Glomerular endothelial cell (primary cell): ENCODE measurements at places on chromosomes 4 and X. TPM values are rescaled to one million over a fixed set of nuclear protein-coding genes. Genes with fewer than 3 reads are reported as not detected.

CD38 gene
- total RNA-seq: 1.6 and 3.2 TPM in 2 replicates

BEX1 gene
- 0.68 and 1.6 TPM in 2 replicates for total RNA-seq

BST1 gene
- total RNA-seq: 43.2 and 88.9 TPM in 2 replicates

EVC2 gene
- 11.0 and 11.7 TPM in 2 replicates for total RNA-seq

GRCh38 chr4:99117876-99118693, 26.0 kb downstream of the ADH4 start:
- DNase-seq: no peak

SPANXA2 gene
- total RNA-seq: not detected in 2 replicates

DNA sequence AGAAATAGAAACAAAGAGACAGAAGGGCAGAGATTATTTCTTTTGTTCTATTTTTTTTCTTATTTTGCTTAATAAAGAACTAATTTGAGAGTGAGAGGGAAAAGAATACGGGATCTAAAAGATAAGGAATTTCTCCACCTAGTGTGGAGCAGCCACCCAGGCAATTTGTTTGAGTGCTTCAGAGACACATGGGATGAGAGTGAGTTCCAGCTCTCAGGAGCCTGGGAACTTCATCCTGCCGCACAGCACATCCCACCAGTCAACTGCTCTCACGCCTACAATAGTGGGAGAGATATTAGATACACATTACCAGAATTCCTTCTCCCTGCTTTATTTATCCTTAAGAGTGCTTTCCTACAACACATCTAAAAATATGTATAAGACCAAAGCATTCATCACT, 946.4 kb downstream of the PDHA2 start:
- no peak for DNase-seq

- no peak for DNase-seq
Measured at GRCh38 chrX:45400027-45400779, 199.5 kb upstream of the DIPK2B start.

DNA sequence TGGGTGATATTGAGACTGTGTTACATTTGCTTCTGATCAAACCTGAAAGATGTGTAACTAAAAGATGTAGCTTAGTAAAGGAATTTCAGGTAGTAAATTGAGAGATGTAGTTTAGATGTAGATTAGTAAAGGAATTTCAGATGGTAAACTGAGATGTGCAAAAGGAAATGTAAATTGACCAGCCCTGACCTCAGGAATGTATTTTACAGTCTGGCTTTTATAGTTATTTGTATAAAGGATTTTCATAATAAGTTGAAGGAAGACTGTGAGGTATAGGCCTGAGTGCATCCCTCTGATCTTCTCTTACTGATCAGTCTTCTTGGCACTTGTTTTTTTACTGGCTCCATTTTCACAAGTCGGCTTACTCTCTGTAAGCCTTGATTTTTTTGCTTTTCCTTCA, 3.2 kb downstream of the KLHL2 start:
- DNase-seq: no peak

PCDH7 gene
- 3.1 and 11.3 TPM in 2 replicates for total RNA-seq

DNA sequence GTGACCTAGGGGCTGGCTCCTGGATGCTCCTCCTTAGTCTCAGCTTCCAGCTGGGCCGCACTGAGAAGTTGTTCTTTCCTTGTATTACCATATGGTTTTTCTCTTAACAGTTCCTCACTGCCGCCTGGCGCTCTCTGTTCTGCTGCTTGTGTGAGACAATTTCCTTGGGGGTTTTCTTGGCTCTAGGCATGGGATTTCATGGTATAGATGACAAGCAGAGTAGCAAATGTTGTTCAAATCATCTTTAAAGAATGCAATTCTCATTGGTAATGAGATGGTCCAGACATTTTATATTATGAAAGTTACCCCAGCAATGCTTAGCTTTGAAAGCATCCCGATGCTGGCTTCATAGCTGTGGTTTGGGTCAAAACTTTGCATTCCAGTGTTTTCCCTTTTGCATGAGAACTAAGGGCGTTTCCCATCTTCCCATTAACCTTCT, 37.6 kb downstream of the SEPTIN11 start:
- no peak for DNase-seq

CENPI gene
- total RNA-seq: 3.4 and 5.0 TPM in 2 replicates

GRCh38 chrX:11768039-11768438, 10.0 kb downstream of the MSL3 start:
- DNase-seq: no peak

HAUS3 gene
- 7.4 and 16.7 TPM in 2 replicates for total RNA-seq

GRCh38 chr4:141763374-141763773, 127.0 kb downstream of the IL15 start:
- peak; percentile 79 for DNase-seq

CENPVL1 gene
- total RNA-seq: not detected in 2 replicates

ADGRL3 gene
- total RNA-seq: 1.1 and 1.2 TPM in 2 replicates

DNA sequence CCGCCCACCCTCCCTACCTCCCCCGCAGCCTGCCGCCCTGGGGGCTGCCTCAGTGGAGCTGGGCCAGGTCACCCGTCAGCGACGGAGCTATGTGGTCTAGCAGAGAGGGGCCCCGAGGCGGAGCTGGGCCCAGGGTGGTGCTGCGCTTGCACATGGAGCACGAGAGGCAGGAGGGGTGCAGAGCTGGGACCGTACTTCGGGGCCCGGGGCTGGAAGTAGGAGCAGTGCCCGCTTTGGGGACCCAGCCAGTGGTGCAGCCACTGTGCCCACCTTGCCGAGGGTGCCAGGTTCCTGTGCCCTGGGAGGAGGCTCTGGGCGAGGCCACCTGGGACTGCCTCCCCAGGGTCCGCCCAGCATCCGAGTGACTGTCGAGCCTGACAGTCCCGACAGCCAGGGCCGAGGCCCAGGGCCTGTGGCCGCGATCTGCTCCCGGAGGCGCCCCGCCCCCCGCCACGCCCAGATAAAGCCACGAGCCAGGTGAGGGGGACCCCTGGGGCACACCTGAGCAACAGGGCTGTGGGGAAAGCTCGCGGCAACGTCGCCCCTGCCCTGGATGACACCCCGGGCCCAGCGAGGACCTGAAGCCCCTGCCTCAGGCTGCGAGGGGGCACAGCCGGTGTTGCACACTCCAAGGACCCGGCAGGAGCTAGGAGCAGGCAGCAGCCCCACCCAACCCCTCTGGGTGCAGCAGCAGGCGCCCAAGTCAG, 117.5 kb downstream of the DNAAF6 start:
- DNase-seq: no peak

GRCh38 chrX:101237041-101237440, 17.5 kb downstream of the DRP2 start:
- DNase-seq: no peak

FNIP2 gene
- total RNA-seq: 24.2 and 25.2 TPM in 2 replicates

DNA sequence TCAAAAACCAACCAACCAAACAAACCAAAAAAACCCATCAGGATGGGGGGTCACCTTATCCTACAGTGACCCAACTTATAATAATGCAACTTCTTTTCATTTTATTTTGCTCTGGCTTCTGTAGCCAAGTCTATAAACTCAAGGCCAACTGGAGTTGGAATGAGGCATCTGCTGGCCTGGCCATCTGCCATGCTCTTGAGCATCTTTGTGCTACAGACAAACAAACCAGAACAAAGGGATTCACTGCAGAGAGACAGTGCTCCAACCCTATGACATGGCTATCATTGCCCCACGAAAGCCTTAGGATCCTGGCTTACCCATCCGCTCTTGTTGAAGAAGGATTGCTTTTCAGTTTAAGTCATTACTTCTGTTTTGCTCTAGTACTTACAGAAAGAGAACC, 49.2 kb upstream of the SCRG1 start:
- DNase-seq: no peak

DNA sequence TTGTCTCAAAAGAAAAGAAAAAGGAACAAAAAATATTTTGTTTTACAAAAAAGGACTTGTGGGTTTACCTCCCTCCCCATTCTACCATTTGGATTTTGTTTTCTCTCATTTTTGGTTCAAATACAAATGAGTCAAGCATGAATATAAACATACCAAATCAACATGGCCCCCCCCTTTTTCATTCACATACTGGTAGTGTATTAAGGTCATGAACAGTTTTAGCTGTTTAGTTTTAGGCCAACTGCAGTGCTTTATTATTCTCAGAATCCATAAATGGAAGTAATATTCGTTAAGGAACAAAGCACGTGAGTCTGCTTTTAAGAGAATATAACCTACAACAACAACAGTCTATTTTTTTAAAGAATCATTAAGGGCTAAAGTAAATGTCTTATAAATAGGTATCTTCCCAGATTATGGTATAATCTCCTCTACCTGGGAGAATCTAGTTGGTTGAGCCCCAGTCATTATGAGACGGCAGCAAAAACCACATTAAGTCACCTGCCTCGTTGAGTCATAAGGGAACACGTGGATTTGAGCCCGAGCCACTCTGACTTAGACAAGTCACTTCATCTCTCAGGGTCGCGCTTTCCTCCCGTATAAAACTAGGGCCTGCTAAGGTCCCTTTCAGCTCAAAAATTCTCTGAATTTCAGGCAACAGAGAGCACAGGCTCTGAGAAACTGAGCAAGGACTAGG, 26.7 kb downstream of the BCLAF3 start:
- DNase-seq: no peak

GPR173 gene
- 2.4 and 5.5 TPM in 2 replicates for total RNA-seq

TGIF2LX gene
- not detected in 2 replicates for total RNA-seq

DNA sequence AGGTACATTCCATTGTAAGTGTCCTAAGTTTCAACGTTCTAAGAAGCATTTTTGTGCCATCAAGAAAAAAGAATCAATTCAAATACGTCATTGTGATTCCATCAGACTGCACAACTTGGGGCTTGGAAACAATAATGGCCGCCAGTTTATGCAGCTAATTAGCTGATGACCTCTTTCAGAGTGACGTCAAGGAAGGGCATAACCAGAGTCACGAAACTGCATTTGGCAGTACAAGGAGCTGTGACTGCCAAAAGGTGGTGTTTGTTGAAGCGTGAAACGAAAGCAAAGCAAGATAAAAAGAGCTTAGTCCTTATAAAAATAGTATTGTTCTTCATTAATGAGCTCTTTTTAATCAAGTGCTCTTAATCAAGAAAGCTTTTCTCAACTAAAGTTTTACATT, 81.1 kb upstream of the SH3RF1 start:
- no peak for DNase-seq

- no peak for DNase-seq
Measured at GRCh38 chr4:113732-114131, 10.6 kb upstream of the ZNF718 start.

TMEM187 gene
- total RNA-seq: 3.3 and 6.7 TPM in 2 replicates

IL3RA gene
- 31.6 and 77.7 TPM in 2 replicates for total RNA-seq

DNA sequence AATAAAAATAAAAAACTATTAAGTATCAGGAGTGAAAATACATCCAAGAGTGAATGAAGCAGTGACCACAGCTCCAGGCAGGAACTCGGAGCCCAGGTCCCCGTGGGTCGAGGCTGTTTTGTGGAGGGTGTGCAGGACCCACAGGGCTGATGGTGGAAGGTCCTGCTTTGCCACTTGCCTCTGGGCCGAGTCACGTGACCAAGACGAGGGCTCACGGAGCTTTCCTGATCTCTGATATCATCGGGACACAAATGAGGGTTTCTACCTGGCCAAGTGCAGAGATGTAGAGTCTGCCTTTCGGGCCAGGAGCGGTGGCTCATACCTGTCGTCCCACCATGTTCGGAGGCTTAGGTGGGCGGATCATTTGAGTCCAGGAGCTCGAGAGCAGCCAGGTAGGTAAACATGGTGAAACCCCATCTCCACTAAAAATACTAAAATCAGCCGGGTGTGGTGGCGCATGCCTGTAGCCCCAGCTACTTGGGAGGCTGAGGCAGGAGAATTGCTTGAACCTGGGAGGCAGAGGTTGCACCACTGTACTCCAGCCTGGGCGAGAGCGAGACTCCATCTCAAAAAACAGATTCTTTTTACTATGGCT, 7.2 kb downstream of the SLC25A6 start:
- no peak for DNase-seq

CSAG2 gene
- total RNA-seq: not detected in 2 replicates

DNA sequence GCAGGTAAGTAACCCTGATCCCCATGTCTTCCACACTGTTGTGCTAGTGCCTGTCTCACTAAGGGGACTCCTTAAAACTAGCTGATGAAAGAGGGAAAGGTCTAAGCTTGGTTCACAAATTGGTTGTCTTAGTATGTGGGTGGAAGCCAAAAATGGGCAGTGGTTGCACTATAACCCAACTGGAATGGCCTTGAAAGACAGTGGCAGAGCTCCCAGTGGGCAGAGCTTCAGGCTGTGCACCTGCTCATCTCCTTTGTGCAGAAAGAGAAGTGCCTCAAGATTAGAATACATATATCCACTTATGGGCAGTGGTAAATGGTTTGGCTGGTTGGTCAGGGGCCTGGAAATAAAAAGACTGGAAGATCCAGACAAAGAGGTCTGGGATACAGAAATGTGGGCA, 7.2 kb downstream of the SYN1 start:
- no peak for DNase-seq

DNA sequence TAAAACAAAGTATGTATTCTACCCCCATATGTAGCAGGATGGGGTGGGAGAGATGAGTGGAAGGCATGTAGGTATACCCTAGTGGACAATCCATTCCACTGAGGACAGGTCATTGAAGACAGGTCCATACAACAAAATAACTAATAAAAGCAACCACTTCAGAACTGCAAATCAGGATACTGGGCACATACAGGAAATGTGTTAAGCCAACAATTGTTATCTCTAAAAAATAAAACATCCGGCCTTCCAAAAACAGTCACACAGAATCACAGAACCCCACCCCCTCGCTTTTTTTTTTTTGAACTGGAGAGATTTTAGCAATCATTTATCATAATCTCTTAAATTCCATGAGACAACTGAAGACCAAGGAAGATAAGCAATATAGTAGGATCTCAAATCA, 112.9 kb downstream of the FRYL start:
- DNase-seq: no peak
